AG09319 (cell line): ENCODE measurements at places on chromosomes 1 and 21.

DNA sequence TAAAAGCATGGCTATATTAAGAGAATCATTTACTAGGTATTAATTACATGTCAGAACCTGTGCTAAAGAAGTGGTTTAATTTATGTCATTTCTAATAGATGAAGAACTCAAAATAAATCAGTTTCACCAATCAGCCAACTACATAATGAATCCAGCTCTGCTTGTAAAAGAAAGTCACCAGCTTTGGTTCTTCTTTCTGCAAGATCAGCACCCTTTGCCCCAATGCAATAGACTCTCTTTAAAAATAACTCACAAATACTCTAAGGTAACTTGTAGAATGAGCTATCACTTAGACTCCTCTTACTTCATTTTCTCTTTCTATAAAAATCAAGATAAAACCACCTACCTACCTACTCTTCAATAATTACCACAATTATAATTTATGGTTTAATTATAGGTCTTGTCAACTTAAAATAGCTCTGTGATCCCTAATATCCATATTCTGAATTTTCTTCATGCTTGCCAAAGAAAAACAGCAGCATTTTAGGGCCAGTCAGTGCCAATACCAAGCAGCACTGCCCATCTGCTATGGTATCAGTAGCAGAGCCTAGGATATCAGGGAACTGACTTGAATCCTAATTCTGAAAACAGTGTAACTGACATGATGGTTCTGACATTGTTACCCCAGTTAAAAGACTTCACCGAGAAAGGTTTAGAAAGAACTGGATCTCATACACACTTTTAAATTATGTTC lies 11.3 kb downstream of the SLC19A2 start:
- no peak for DNase-seq

DNA sequence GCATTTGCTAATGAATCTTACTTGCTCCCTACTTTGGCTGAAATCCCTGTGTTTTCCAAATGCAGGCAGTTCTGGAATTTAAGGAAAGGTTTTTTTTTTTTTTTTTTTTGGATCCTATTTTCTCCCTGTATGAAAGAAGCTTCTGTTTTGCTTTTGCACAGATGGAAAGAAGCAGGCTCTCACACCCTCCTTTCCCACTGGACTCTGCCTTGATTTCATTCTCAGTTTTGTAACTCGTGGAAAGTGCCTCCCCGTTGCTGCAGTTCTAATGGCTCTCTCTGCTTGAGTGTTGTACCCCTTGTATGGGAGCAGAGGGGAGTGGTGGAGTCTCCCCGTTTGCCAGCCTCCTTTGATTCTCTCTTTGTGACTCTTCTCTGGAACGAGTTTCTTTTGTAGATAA lies 291.9 kb downstream of the CAMTA1 start:
- DNase-seq = no peak

DNA sequence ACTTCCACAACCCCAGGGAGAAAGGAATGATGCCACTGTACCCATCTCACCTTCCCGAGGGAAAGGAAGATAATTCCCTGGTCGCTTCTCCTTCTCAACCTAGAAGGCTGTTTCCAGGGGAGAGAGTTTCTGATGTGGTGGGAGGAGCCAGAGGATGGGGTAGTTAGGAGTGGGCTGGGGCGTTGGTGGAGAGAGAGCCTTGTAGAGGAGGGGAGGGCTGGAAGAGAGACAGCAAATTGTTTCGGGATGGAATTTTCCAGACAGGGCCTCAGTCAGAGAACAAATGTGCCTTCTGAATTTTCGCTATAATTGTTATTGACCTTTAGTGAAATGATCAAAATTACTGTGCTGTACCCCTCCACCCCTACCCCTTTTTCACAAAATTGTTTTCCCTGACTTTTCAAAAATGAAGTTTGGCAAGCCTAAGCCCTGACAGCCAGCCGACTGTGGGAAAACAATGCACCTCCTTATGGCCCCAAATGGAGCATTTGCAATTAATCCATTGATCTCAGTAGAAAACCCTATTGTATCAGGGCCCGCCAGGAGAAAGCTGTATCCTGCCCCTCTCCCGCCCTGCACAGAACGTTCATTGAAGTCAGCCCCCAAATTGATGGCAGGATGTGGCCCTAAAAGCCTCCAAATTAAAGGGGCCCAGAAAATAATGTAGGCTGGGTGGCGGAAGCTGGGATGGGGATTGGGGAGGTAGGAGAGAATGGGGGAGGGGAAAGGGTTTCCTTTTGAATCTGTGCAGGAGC lies 69.1 kb upstream of the JUN start:
- no peak for DNase-seq

- no peak for DNase-seq
These were observed 456.6 kb downstream of the RPS6KC1 start for GRCh38 chr1:213507472-213508223.

- DNase-seq = no peak
These were observed 104.9 kb downstream of the PLPPR4 start for GRCh38 chr1:99369154-99369553.

DNA sequence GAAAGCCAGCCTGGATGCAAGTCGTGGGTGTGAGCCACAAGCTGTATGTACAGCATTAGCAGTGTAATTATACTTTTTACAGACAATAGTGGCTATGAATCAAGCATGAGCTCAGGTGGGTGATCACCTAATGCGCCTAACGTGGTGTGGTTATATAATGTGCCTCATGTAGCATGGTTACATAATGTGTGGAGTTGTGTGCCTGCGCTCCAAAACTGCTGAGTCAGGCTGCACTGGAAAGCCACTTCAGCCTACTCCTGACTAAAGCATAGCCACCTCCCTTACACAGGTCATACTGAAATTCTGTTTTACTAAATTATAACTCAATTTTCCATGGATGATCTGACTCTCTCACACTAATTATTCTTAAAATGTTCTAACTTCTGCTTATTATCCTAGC lies 69.8 kb downstream of the KCNT2 start:
- DNase-seq = no peak

DNA sequence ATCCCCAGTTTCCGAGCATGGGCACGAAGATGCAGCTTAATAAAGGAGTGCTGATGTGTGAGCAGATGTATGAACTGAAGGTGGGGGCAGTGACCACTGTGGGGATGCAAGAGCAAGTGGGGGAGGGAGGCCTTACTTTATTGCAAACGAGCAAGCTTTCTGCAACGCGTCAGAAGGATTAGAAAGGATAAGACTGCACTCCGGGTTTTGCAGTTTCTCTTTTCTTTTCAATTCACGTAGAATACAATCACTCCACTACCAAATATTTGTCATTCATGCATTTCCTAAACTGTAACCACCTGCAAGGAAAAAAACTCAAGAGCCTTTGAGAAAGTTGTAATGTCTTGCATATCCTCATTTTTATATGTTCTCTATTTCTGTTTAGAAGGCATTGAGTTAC lies 4.3 kb upstream of the OR2C3 start:
- no peak for DNase-seq

- no peak for DNase-seq
These were observed 150.7 kb downstream of the BACH1 start for GRCh38 chr21:29449306-29449950.

GRCh38 chr1:87418048-87418447 lies 89.4 kb downstream of the LMO4 start:
- no peak for DNase-seq
